GM04504 (cell line): ENCODE measurements at places on chromosomes 6 and 20.

DNA sequence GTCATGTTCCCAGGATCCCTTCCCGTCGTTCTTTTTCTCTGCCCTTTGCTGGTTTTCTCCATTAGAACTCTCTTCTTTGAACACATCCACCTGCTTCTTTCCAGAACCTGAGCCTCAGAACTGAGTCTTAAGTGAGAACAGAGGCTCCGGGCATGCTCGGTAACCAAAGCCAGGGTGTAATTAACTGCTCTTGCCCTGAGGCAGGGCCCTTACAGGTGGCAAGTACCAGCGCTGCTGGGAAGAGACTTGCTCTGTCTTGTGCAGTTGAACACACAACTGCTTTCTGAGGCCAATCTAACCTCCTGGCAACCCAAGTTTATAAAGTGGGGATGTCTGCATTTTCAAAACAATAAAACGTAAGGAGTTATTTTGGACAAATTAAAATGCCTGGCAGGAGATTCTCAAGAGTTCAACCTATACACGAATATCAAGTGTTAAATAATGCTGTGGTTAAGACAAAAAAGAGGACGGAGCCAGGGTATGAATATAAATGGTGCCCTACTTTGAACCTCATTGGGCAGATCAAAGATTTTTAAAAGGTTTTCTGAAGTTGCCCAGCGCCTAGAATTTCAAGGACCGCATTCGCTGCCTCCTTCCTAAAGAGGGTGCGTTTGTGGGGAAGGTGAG, 12.4 kb upstream of the DEK start:
- no peak for DNase-seq

- DNase-seq = no peak
These were observed 787 bp upstream of the PRR18 start for GRCh38 chr6:166308769-166309589.

DNA sequence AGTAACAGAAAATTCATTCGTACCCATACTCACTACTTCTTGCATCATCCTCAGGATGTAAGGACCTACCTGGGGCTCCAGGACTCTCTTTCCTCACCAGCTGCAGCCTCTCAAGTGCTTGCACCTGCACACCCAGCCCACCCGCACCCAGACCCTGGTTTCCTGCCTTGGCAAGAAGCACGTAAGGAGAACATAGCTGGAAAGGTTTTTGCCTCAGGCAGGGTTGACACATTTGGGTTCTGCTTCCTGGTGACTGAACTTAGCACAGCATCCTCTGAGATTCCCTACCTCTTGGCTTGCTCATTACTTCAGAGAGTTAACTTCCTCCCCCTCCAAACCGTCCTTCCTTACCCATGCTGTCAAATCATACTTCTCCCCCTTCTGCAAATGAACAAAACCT, 556.9 kb downstream of the CD83 start:
- DNase-seq = no peak

- DNase-seq = peak; percentile 5
These were observed 105.5 kb downstream of the HUS1B start for GRCh38 chr6:551405-551804.

GRCh38 chr20:20435453-20435852, 67.5 kb downstream of the INSM1 start:
- DNase-seq = no peak

GRCh38 chr20:17522528-17522927, 8.7 kb downstream of the BFSP1 start:
- no peak for DNase-seq

DNA sequence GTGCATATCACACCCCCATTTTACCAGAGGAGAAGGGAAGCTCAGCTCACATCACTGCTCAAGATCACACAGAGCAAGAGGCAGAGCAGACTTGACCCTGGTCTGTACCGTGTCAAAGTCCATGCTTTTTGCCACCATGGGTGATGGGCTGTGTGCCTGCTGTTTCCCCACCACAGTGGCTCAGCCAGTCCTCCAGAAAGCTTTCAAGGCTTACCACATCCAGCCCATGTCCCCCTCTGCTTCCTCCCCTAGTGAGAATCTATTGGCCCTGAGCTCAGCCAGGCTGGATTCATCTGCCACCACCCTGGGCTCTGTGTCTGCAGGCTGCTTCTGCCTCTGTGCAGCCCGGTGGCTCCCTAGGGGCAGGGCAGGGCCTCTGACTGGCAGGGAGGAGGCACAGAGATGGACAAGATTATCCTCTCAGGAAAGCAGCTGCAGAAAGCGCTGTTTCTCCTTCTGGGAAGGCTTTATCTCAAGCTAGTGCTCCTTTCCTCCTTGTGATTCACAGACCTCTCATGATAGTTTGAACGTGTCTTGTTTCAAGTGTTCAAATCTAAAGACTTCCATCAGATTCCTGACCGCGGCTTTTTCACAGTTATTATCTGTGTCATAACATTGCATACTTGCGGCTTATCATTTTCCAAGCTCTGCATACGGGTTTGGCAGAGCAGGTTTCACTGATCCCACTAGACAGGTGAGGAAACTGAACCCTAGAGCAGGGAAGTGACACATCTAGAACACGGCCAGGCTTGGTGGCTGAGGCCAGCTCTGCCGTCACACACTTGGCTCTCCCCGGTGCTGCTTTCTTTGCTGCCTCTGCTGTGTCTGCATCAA, 37.4 kb downstream of the VEGFA start:
- DNase-seq = no peak

DNA sequence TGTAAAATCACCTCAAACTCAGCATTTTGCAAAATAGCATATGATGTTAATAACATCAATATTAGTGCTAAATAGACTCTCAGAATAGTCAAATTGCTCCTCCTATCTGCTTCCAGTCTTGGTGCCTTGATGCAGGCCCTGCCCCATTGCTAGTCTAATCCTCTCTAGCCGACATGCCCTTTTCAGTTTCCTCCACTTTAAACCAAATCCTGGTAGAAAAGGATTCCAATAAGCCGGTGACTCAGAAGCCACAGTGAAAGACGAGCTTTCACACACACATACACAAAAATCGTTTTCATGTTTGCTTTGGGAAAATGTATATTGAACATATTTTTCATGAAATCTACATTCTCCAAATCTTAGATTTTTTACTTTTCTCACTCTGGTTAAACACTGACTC, 203.1 kb downstream of the LMBRD1 start:
- DNase-seq = no peak

DNA sequence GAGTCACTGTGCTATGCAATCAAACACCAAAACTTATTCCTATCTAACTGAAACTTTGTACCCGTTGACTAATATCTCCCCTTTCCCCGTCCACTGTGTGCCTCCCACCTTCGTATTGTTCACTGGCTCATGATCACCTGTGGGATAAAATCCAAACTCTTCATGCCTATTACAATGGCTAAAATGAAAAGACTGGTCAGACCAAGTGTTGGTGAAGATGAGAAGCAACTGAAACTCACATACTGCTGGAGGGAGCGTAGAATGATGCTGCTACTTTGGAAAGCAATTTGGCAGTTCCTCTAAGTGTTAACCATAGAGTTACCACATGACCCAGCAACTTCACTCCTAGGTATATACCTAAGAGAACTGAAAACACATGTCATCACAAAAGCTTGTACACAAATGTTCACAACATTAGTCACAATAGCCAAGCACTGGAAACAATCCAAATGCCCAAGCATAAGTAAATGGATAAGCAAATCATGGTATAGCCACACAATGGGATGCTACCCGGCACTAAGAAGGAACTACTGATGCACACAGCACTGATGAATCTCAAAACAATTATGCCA, 13.1 kb downstream of the RPS10 start:
- no peak for DNase-seq

DNA sequence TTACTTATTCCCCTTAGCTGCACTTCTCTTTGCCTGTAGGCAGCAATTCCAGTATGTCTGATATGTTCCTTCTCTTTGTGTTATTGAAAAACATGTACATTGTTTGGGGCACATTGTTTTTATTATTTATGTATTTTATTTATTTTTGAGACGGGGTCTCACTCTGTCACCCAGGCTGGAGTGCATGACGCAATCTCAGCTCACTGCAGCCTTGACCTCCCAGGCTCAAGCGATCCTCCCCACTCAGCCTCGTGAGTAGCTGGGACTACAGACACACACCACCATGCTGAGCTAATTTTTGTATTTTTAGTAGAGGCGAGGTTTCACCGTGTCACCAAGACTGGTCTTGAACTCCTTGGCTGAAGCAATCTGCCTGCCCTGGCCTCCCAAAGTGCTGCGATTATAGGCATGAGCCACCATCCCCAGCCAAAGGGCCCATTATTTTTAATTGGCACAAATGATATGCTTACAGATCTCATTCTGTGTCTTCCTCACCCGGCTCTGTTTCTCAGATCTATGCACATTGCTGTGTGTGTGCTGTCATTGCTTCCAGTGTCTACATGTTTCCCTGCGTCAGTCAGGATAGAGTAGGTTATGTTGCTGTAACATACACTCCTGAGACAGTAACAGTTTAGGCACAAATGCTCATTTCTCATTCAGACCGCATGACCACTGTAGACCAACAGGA, 54.1 kb upstream of the NELFCD start:
- no peak for DNase-seq
